ENCODE measurements at places on chromosomes 13 and 19.

GRCh38 chr13:22848539-22849052, 332.2 kb upstream of the SGCG start:
- DNase-seq = no peak

DNA sequence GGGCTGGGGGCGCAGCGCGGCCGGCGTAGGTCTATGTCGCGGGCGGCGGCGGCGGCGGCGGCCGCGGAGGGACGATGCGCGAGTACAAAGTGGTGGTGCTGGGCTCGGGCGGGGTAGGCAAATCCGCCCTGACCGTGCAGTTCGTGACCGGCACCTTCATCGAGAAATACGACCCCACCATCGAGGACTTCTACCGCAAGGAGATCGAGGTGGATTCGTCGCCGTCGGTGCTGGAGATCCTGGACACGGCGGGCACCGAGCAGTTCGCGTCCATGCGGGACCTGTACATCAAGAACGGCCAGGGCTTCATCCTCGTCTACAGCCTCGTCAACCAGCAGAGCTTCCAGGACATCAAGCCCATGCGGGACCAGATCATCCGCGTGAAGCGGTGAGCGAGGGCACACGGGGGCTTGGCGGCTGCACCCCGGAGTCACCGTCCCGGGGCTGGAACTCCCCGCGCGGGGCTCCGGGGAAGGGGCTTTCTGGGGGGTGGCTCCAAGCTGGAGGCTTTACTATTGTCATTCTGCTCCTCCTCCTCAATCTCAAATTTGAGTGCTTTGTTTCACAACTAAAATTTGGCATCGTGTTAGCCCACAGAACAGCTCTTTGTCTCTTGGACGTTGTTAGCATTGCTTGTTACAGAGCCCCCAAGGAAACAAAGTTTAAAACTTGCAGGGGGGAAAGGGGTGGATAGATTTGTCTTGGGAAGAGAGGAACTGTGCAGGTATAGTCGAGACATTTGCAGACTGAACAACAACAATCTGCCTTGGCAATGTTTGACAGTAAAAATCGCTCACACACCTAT, 630 bp downstream of the RAP2A start:
- peak; percentile 48 for DNase-seq

DNA sequence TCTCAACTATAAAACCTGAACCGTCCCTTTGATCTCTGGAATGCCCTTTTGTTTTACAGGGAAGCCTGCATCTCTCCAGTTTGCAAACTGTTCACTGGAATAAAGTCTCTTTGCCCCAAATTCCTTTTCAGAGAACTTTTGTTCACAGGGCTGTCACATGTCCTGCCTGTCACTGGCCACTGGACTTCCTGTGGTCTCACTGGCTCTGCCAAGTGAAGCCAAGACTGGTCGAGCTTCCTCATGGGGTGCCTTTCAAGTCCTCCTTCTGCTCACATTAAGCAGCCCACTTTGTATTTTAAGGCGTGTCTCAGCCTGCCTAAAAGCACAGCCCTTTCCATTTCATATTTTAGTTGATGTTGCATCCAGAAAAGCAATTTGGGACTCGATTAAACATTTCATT, 215.7 kb downstream of the KATNAL1 start:
- no peak for DNase-seq

DNA sequence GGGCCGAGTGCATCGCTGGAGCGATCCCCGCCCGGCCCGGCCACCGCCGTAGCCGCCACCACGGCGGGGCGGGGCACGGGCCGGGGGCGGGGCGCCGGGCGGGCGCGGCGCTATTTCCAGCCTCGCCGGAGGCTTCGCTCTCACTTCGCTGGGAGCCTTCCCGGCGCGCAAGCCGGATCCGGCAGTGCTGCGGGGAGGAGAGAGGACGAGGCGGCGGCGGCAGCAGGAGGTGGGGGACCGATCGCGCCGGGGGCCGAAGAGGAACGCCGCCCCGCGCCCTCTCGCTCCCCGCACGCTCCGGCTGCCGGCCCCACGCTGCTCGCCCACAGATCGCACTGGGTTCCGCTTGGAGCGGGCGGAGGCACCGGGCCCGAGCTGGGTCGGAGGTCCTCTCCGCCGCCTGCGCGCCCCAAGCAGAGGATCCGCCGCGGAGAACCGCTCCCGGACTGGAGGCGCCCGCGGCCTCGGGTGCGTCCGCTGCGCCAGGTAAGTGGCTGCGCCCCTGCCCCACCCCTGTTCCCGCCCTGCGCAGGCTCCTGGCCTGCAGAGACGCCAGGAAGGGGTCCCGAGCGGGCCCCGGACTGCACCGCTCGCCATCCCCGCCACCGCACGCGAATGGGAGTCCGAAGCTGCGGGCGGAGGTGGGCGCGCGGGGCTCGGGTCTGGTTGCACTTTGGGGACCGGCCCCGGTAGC, at the start of gene CHST8:
CHST8 (plus strand) TSS at position 143 of the 694 bp plus-strand sequence. CDS start 67,309 bp downstream, outside the sequence.
- no peak for DNase-seq

DNA sequence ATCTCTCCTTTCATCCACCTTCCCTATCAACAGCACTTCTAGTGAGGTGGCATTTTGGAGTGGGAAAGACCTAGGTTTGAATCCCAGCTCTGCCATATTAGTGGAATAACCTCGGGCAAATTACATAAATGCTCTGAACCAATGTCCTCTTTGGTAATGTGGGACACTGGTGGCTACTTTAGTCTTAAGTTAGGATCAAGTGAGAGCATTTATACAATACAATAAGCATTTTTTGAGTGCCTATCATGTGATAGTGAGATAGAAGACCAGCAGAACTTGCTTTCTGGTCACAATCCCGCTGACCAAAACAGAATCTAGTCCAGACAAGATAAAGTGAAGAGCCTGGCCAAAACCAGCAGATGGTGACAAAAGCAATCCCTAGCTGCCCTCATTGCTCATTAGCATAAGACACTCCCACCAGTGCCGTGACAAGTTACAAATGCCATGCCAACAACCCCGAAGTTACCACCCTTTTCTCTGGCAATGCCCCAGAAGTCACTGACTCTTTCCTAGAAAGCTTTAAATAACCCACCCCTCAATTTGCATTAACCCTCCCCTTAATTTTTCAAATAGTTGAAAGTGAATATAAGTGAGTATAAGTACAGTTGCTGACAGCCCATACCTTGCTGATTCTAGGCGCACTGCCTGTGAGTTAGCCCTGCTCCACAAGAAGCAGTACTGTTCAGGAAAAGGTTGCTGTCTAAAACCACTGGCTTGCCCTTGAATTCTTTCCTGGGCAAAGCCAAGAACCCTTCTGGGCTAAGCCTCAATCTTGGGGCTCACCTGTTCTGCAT, 28.9 kb upstream of the KPNA3 start:
- DNase-seq = no peak

GRCh38 chr13:75754936-75755335, 118.8 kb downstream of the LMO7 start:
- DNase-seq = no peak

DNA sequence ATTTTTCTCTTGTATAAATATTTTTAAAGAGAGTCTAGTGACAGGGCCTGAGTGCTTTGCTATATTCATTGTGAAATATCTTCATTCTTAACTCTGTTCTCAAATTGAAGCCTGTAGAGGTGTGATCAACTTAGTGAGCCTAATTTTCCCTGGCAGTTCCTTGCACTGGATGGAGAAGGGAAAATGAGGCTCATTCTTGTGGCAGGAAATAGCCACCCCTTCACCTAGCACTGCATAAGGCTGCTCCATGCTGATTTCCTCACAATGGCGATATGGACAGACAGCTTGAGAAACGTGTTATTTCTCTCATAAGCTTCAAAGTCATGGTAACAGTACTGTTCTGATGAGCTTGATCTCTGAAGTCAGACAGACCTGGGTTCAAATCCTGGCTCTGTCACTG, 146.2 kb downstream of the AKAP11 start:
- DNase-seq = no peak

DNA sequence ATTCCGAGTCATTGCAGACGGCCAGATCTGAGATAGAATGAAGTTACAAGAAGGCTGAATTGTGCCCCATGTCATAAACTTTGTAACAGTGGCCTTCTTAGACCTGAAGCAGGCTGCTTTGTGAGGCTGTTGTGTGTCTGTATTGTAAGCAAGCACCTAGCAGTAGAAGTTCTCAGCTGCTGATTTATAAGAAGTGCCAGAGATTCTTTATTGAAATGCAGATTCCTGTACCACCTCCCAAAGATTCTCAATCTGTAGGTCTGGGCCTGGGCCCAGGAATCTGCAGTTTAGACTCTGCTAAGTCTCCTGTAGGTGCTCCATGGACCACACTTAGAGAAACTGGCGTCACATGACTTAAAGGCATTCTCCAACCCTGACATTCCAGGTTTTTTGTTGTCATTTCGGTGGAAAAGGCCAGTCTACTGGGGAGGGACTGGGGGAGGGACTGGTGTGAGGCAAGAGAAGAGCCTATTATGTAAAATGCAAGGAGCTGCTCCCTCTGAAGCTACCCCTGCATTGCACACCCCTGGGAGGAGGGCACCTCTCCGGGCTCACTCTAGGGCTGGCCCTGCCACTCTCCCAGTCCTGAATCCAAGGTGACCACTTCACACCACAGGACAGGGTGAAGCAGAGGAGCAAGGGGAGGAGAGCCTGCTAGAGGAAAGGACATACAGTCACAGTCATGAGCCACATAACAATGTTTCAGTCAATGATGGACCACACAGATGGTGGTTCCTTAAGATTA, 769 bp upstream of the TMEM272 start:
- DNase-seq = no peak

DNA sequence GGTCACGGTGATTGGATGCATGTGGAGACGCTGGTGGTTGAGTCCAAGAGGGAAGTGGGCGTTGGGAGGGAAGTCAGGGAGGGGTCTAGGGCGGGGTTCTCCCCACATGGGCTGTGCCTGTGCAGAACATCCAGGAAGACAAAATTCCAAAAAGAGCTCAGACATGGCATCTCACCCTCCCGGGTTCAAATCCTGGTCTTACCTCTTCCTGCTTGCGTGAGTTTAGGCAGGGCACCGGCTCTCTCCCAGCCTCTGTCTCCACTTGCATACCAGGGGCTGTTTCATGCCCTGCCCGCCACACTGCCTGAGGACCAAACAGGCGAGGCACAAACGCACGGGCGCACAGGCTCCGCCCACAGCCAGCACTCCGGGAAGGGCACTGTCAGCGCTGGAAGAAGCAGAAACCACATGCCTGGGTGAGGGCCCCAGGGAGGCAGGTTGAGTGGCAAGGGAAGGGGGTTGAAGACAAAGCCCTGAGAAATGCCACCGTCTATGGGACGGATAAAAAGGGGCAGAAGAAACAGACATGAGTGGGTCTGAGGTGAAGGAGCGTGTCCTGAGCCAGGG, 123.6 kb upstream of the SOX1 start:
- peak; percentile 9 for DNase-seq

GRCh38 chr19:15640294-15640903, at the start of gene CYP4F3:
Gene CYP4F3 (plus strand): TSS chr19:15640897. CDS start chr19:15641416, 519 bp downstream.
- no peak for DNase-seq

DNA sequence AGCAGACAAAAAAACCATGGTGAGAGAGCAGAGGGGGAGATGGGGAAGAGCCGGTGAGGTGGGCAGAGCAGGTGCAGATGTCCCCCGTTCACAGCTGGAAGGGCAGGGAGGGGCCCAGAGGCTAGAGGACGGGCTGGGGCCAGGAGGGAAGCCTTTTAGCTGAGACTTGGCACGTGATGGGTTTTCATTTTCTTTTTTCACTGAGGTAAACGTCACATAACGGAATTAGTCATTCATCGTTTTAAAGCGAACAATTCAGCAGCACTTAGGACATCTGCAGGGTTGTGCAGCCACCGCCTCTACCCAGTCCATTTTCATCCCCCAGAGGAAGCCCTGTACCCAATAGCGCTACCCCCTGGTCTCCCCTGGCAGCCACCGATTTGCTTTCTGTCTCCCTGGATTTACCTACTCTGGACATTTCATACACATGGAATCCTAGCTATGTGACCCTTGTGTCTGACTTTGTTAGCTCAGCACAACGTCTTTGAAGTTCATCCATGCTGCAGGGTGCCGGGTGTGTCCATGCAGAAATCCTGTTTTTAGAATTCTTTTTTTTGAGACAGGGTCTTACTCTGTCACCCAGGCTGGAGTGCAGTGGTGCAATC, 16.0 kb upstream of the EMC10 start:
- peak; percentile 50 for DNase-seq

DNA sequence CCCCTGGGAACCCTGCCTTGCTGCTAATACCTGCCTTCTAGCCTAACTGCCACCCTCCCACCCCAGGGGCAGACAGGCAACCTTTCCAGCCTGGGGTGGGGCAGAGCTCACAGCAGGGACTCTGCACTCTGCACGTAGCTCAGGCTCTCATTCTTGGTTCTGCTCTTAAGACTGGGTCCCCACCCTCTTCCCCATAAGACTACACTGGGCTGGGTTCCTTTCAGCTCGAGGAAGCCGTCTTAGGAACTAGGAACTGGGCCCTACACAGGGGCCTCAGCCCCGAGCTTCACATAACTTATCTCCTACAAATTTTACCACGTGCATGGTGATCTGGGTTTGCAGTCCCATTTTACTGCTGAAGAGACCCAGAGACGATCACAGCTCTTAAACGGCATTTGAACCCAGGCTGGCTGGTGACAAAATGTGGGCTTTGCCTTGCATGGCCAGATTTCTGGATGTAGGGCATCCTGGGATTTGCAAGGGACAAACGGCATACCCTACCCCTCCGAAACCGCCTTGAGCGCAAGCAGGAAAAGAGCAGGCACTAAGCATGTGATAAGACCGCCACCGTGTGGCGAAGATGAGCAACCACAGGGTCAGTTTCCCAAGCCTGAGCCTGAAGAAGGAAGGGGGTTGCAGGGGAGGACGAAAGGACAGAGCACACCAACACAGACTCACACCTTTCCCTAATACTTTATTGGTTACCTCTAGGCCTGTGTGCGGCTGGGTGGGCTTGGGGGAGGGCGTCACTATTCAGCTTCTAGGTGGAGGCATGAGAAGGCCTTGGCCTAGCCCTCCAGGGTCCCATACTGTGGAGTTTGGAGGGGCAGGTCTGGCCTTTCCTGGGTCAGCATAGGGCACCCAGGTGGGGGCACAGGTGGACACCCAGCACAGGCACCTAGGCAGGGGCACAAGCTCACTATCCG, 5.1 kb downstream of the JUNB start:
- peak; percentile 82 for DNase-seq

DNA sequence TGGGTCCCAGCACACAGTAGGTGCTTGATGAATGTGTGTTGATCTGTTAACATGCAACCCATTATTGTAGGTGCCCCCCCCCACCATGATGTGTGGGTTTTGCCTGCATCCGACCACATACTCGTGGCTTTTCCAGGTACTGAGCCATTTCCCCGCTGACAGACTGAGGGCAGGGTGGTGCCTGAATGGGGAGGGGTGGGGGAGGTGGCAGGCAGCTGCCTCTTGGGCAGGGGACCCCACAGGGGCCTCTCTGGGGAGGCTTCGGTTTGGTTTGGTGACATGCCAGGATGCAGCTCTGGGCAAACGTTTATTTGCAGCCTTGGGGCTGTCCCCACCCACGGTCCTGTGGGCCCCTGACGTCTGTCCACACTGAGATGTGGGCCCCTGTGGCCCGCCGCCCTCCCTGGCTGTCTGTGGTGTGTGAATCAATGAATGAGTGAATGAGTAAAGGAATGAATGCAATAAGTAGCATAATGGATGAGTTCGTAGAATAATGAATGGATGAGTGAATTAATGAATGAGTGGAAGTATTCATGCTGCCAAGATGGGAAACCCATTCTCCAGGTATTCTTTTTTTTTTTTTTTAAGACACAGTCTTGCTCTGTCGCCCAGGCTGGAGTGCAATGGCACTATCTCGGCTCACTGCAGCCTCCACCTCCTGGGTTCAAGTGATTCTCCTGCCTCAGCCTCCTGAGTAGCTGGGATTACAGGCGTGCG, 9.0 kb upstream of the JUND start:
- DNase-seq = peak; percentile 95

GRCh38 chr19:8576273-8576993, 809 bp downstream of the MYO1F start:
- DNase-seq = no peak

- DNase-seq = no peak
These were observed 229.6 kb upstream of the HTR2A start for GRCh38 chr13:47126432-47126831.
